ENCODE measurements at places on chromosomes 6 and 20. TPM values are rescaled to one million over a fixed set of nuclear protein-coding genes. Genes with fewer than 3 reads are reported as not detected.
A peak's percentile ranks its signal among the peaks of the same experiment; 100 is the strongest.

GRCh38 chr6:106056060-106056745, 29.9 kb upstream of the PRDM1 start:
- no peak overlapping the region for H3K27ac ChIP-seq
- no peaks in the 10 kb centered on the region for H3K27me3 ChIP-seq

DNA sequence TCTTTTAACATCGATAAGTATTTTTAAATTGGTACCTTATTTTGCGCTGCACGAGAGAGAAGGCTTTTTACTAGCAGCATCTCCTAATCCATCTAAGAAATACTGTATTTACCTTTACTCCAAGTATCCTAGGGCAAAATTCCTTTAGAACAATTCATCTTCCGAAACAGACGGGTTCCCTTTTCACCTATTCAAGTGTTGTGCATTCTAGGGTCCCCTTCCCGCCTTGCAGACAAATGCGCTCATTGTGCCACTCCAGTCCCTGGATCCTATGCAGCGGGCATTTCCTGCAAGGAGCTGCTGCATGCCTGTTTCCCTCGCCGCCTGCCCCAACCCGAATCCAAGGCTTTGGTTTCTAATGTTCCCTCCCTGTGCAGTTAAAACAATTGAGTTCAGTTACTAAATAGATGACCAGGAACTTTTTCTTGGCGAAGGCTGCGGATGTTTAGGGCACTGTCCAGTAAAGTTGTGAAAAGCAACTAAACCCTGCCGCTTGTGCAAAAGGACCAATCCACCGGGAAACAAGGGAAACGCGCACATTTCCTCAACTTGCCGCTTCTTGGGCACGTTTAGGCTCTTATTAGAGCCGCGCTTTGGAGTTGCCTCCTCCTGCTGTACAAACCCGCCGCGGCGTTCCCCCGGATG, 556 bp upstream of the SCAF8 start:
- H3K27me3 ChIP-seq, result no peaks in the 10 kb centered on the region
- peak overlapping the region; percentile 91 for H3K27ac ChIP-seq
- 0 out of 2 replicates have a peak, but pooled peaks cover 3% of the 10 kb centered on the region for H3K36me3 ChIP-seq
- peak overlapping the region; percentile 89 for H3K4me3 ChIP-seq

The ECT2L gene
- not detected for total RNA-seq

The ALDH8A1 gene
- 1.1 TPM for total RNA-seq

The TRAPPC3L gene
- total RNA-seq, result not detected

DNA sequence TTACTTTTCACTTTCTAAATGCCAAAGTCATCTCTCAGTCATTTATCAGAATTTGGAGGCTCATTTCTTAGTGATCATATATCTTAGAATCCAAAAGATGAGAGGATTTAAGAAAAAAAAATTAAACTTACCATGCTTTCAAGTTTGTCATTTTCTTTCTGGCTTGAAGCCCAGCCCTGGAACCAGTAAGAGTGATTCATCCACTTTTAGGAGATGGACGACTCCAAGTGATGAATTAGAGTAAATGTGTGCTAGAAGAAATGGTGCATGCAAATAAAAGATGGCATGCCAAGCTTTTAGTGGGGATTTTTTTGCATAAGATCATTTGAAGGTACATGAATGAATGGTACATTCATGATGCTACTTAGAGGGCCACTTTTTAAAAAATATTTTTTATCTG, 20.1 kb downstream of the PLCB1 start:
- no peak overlapping the region for H3K4me3 ChIP-seq
- DNase-seq, result no peak
- no peaks in the 10 kb centered on the region for H3K27me3 ChIP-seq

GRCh38 chr6:12313306-12313991, 23.3 kb downstream of the EDN1 start:
- H3K27ac ChIP-seq, result peak overlapping the region; percentile 88
- H3K4me3 ChIP-seq, result peak overlapping the region; percentile 30
- no peak for DNase-seq
- peaks cover 27% of the 10 kb centered on the region for H3K4me1 ChIP-seq
- H3K36me3 ChIP-seq, result no peaks in the 10 kb centered on the region

The PRR18 gene
- total RNA-seq, result not detected

- H3K36me3 ChIP-seq, result peaks cover 33% of the 10 kb centered on the region
- no peaks in the 10 kb centered on the region for H3K27me3 ChIP-seq
- H3K27ac ChIP-seq, result 0 out of 2 replicates have a peak overlapping the region, but pooled peaks have one; percentile 9
- no peaks in the 10 kb centered on the region for H3K4me1 ChIP-seq
Measured at GRCh38 chr20:3909952-3910366, 20.8 kb downstream of the PANK2 start.

The CCDC170 gene
- total RNA-seq, result 1.6 TPM

The HCK gene
- not detected for total RNA-seq

GRCh38 chr6:88884361-88884760, 79.1 kb downstream of the RNGTT start:
- H3K4me3 ChIP-seq, result no peak overlapping the region
- no peak for DNase-seq
- no peaks in the 10 kb centered on the region for H3K4me1 ChIP-seq

DNA sequence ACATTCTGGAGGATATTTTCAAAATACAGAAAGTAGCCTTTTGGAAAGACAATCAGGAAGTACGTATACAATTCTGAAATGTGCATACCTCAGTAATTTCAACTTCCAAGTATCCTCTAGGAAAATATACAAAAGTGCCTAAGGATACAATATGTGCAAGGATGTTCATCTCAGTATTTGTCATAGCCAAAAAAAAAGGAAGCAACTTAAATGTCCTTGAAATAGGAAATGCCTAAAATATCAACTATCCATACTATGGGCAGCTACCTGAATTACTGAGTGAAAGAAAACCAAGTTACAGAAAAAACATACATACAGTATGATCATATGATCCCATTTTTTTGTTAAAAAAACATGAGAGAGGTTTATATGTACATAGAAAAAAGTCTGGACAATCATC, 1.5 kb downstream of the PPIL1 start:
- no peak for DNase-seq
- H3K4me3 ChIP-seq, result peak overlapping the region; percentile 78
- peaks cover 19% of the 10 kb centered on the region for H3K4me1 ChIP-seq
- no peaks in the 10 kb centered on the region for H3K27me3 ChIP-seq

- H3K36me3 ChIP-seq, result no peaks in the 10 kb centered on the region
- no peak overlapping the region for H3K4me3 ChIP-seq
- H3K4me1 ChIP-seq, result no peaks in the 10 kb centered on the region
- H3K27me3 ChIP-seq, result no peaks in the 10 kb centered on the region
- DNase-seq, result no peak
Measured at GRCh38 chr20:61970357-61970756, 95.3 kb downstream of the TAF4 start.

DNA sequence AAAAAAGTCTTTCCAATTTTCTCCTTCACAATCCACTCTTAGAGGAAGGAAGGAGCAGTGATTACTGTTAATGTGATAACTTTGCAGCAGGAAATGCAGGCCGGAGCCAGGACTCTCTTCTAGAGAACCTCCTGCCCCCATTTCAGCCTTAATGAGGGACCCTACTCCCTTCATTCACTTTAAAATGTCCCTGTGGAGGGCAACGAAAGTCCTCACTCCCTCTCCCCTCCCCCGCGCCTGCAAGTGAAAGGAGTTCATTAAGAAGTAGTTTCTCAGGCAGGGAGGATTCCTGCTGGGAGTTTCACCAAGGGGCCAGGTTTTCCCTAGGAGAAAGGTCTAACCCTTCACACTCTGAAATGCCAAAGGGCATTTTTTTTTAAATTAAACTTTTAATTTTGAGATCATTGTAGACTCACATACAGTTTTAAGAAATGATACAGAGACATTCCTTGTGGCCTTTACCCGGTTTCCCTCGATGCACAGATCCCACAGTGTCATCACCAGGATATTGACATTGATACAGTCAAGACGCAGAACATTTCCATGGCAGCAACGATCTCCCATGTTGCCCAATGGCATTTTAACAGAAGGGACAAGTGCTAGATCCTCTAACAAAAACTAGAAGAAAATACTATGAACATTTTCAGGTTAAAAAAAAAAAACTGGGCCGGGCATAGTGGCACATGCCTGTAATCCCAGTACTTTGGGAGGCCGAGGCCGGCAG, 6.8 kb upstream of the COMMD7 start:
- peaks cover 26% of the 10 kb centered on the region for H3K4me1 ChIP-seq
- no peak overlapping the region for H3K27ac ChIP-seq
- H3K4me3 ChIP-seq, result no peak overlapping the region
- H3K36me3 ChIP-seq, result no peaks in the 10 kb centered on the region

DNA sequence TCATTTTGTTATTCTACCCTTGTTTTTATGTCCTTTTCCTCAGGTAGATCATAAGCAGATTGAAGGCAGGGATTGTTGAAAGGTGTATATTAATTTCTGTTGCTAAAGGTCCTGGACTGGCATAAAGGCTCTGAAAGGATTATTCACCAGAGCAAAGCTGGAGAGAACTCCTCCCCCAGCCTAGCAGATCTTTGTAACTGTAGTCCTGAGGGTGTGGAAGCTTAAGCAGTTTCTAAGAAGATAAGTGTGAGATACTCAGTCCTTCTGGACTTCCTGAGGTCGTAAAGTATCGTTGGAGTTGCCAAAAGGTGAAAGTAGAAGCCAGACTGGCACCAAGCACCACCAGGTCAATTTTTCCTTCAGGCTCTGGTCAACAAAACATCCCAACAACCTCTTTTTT, 24.2 kb downstream of the CGA start:
- H3K4me1 ChIP-seq, result no peaks in the 10 kb centered on the region
- no peak for DNase-seq
- no peak overlapping the region for H3K27ac ChIP-seq
- H3K4me3 ChIP-seq, result no peak overlapping the region

The FERMT1 gene
- 20.6 TPM for total RNA-seq

DNA sequence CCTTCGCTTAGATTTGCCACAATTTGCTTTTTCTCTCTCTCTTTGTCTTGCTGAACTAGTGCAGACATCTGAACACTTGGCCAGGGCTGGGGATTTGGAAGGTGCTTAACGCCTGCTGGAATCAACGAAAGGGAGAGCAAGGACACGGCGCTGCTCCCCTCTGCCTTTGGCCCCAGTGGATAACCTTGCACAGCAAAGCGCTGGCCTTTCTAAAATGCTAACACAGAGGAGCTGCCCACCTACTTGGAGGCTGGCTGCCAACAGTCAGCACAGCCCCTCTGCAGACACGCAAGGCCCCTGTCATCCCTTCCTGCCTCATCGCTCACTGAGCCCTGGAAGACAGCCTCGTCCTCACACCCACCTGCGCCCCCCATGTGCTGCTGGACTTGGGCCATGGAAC, 37.5 kb downstream of the C20orf203 start:
- H3K27me3 ChIP-seq, result no peaks in the 10 kb centered on the region
- H3K4me3 ChIP-seq, result no peak overlapping the region
- H3K27ac ChIP-seq, result no peak overlapping the region
- no peaks in the 10 kb centered on the region for H3K36me3 ChIP-seq
- H3K4me1 ChIP-seq, result 0 out of 2 replicates have a peak, but pooled peaks cover 9% of the 10 kb centered on the region

The OR2H2 gene
- not detected for total RNA-seq

- no peaks in the 10 kb centered on the region for H3K27me3 ChIP-seq
- peak overlapping the region; percentile 9 for H3K4me3 ChIP-seq
- peak overlapping the region; percentile 87 for H3K27ac ChIP-seq
- no peaks in the 10 kb centered on the region for H3K36me3 ChIP-seq
- DNase-seq, result peak; percentile 99
Measured at GRCh38 chr6:139588076-139588639, 213.7 kb upstream of the CITED2 start.

The OPN5 gene
- not detected for total RNA-seq

DNA sequence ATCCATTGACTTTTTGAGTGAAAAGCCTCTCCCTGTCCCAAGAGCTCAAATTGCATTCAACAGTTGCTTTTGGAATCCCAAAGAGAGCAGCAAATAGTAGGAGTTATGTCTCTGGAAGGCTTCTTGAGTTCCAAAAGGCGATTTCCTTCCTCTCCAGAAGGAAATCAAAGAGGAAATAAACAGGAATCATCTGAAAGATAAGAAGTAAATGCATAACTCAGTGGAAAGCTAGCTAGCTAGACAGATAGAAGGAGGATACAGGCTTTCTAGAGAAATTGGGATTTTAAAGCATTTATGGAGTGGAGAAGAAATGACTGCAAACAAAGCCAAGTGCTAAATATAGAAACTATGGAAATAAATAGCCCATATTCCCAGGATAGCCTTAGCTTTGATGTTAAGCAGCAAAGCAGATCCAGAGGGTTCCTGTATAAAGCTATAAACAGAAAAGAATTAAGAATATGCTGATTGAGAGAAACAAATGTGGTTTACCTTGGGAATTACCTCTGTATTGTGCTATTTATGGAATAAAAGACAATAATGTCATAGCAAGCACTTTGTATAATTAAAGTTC, 214.7 kb downstream of the PLCB1 start:
- no peaks in the 10 kb centered on the region for H3K27me3 ChIP-seq
- H3K27ac ChIP-seq, result no peak overlapping the region
- H3K4me1 ChIP-seq, result no peaks in the 10 kb centered on the region
- H3K4me3 ChIP-seq, result no peak overlapping the region
- H3K36me3 ChIP-seq, result no peaks in the 10 kb centered on the region
- no peak for DNase-seq

- peak overlapping the region; percentile 64 for H3K27ac ChIP-seq
- no peaks in the 10 kb centered on the region for H3K27me3 ChIP-seq
- peaks cover 31% of the 10 kb centered on the region for H3K4me1 ChIP-seq
- H3K4me3 ChIP-seq, result no peak overlapping the region
- no peak for DNase-seq
Measured at GRCh38 chr6:110528930-110529325, 52.5 kb upstream of the SLC22A16 start.

DNA sequence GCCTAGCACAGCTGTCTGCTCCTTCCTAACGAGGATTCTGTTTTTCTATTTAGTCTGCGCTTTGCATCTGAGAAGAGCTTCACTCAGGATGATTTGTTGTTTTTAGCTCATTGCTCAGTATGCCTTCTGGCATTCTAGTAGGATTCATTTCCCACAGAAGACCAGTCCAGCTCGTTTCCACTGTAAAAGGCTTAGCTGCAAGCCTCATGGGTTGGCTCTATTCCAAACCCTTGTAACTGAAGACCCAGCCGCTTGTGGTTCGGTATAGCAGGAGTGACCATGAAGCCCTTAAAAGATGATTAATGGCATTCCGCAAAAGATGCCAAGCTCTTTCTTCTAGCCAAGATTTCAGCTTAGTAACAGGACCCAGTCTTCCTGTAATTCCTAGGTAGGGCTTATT, 7.2 kb downstream of the ADGRF1 start:
- DNase-seq, result peak; percentile 83
- H3K4me1 ChIP-seq, result peaks cover 68% of the 10 kb centered on the region
- peak overlapping the region; percentile 98 for H3K27ac ChIP-seq
- H3K4me3 ChIP-seq, result peak overlapping the region; percentile 41
- H3K27me3 ChIP-seq, result no peaks in the 10 kb centered on the region
- H3K36me3 ChIP-seq, result peaks cover 78% of the 10 kb centered on the region

- DNase-seq, result peak; percentile 80
- no peak overlapping the region for H3K4me3 ChIP-seq
- H3K36me3 ChIP-seq, result no peaks in the 10 kb centered on the region
- no peaks in the 10 kb centered on the region for H3K27me3 ChIP-seq
- H3K27ac ChIP-seq, result no peak overlapping the region
- H3K4me1 ChIP-seq, result peaks cover 28% of the 10 kb centered on the region
Measured at GRCh38 chr6:30130887-30131862, 4.8 kb upstream of the TRIM40 start.

- no peaks in the 10 kb centered on the region for H3K36me3 ChIP-seq
- H3K27ac ChIP-seq, result no peak overlapping the region
- H3K27me3 ChIP-seq, result peaks cover 53% of the 10 kb centered on the region
- no peak overlapping the region for H3K4me3 ChIP-seq
- no peaks in the 10 kb centered on the region for H3K4me1 ChIP-seq
Measured at GRCh38 chr6:149990212-149990660, 26.5 kb downstream of the ULBP1 start.
